ENCODE measurements at places on chromosomes 2 and 18. TPM values are rescaled to one million over a fixed set of nuclear protein-coding genes. Genes with fewer than 3 reads are reported as not detected.

The ONECUT2 gene
- total RNA-seq, result 0.68 TPM

The MC4R gene
- not detected for total RNA-seq

The ANKRD30B gene
- total RNA-seq, result not detected

The PSTPIP2 gene
- 0.25 TPM for total RNA-seq

The FOSL2 gene
- 79.9 TPM for total RNA-seq

The RNF125 gene
- total RNA-seq, result 0.25 TPM

The ZC3H6 gene
- 0.58 TPM for total RNA-seq

The COPS9 gene
- total RNA-seq, result 238 TPM

The GKN2 gene
- total RNA-seq, result 1.5 TPM

The ANKRD62 gene
- total RNA-seq, result not detected

The ACTG2 gene
- 0.18 TPM for total RNA-seq

The HOXD11 gene
- 5.4 TPM for total RNA-seq

The RGPD4 gene
- 0.07 TPM for total RNA-seq

The AFF3 gene
- 0.08 TPM for total RNA-seq

The DPYSL5 gene
- 3.7 TPM for total RNA-seq

The WDSUB1 gene
- total RNA-seq, result 8.2 TPM

The ANKZF1 gene
- 13.8 TPM for total RNA-seq
